ENCODE measurements at places on chromosomes 12 and 14.

- no peak for DNase-seq
Measured at GRCh38 chr14:29085546-29085945, 319.0 kb downstream of the FOXG1 start.

- no peak for DNase-seq
Measured at GRCh38 chr14:55533960-55534359, 46.0 kb upstream of the KTN1 start.

DNA sequence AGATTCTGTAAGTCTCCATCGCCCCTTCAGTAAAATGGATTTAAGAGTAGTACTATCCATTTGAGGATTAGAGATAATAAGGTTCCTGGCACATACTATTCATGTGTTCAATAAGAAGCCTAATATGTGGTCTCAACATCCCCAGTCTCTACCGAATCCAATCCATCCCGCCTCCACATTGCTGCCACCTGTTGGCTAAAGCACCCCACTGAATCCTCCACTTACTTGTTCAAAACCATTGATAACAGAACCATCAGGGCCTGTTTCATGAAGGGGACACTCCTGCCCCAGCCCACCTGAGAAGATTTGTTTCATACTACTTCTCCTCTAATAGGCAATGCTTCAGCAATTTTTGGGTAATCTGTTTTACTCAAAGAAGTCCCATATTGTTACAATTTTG lies 147.5 kb downstream of the SLC2A13 start:
- DNase-seq = no peak

DNA sequence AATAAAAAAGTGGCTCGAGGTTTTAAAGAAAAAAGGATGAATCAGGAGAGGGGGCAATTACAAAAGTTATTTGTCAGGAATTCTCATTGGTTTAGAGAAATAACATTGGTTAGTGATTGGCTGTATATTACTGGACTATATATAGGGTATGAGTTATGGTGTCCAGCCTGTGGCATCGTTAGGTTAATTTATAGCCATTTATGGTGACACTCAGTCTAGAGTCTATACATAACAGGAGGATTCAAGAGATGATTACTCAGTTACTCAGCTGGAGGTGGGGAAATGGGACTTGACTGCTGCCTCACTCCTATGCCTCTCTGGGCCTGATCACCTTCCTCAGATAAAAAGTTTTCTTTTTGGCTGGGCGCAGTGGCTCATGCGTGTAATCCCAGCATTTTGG lies 25.6 kb upstream of the NFYB start:
- no peak for DNase-seq

- no peak for DNase-seq
Measured at GRCh38 chr12:100908501-100908900, 113.9 kb downstream of the ANO4 start.

DNA sequence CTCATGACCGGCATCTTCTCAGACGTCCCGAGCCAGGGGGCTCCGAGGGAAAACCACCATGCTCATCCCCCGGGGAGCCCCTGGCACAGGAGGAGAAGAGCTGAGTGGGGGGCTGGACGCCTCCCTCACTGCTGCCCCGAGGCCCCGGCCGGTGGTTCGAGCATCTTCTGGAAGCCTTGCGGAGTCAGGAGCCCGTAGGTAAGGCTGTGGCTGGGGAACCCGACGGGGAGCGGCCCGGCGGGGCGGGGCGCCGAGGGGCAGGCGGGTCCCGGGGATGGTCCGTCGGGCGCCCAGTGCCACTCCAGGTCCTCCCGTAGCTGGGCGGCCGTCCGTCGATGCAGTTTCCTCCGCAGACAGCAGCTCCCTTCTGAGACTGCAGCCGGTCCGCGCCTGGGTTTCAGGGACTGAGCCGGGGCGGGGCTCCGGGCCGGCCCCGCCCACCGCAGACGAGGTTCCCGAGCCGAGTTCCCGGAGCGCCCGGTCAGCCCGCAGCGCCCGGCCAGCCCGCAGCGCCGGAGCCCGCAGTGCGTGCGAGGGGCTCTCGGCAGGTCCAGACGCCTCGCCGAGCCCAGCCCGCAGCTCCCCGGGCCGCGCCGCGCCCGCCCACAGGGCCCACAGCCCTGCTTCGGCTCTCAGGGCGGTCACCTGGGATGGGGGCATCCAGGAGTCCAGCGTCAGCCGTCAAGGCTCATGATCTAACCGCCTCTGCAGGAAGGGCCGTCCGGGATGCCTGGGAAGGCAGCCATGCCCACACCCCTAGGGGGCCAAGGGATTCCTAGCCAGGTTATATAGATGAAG lies at the start of gene PGF:
PGF (minus strand) TSS at position 369 of the 798 bp plus-strand sequence; CDS start at position 14, 355 bp downstream.
- DNase-seq = no peak

GRCh38 chr14:90050271-90050670 lies 11.5 kb upstream of the KCNK13 start:
- DNase-seq = no peak

GRCh38 chr12:116697716-116698115 lies 40.2 kb downstream of the SPRING1 start:
- DNase-seq = no peak

- DNase-seq = no peak
Measured at GRCh38 chr12:40313928-40314327, 89.1 kb downstream of the LRRK2 start.

DNA sequence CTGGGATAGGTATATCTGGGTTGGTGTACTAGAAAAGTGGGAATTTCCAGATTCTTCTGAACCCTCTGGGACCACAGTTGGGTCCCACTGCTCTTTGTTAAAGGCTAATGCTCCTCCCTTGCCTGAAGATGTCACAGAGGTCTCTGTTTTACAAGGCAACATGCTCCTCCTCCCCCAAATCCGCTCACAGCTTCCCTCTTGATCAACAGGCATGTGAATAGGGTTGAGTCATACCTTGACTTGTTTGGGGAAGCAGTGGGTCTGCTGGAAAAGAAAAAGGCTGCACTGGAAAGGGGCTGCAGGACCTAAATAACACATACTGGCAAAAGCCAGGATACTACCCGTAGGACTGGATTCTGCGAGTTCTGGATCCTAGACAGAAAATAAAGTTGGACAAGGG lies 165.4 kb upstream of the TMEM260 start:
- no peak for DNase-seq

DNA sequence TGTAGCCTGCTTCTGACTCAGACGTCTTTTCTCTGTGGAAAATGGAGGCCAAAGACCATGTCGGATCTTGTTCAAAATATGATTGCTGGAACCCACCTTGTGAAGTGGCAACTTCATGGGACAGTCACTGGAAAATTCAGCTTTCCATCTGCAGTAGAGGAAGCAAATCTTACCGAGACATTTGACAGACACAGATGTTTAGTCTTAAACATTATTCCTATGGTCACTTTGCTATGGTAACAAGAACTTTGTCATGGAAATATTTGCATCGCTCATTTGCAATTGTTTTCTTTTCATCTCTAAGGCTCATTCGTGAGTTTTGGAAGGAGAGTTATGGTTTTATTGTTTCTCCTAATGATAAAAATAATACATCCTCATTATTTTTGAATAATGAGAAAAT lies 98.3 kb upstream of the HIF1A start:
- no peak for DNase-seq

GRCh38 chr12:53726946-53727309 lies 324 bp downstream of the CALCOCO1 start:
- no peak for DNase-seq
